ENCODE measurements at places on chromosomes 6 and 20.

GRCh38 chr6:125066964-125067363 is 86.6 kb upstream of the TPD52L1 start:
- no peak for DNase-seq

GRCh38 chr6:138914701-138915100 is 73.4 kb downstream of the REPS1 start:
- DNase-seq = no peak

- DNase-seq = no peak
Observed at GRCh38 chr6:12295558-12296254, 5.5 kb downstream of the EDN1 start.

GRCh38 chr6:43127180-43127579 is 43.9 kb upstream of the SRF start:
- no peak for DNase-seq

DNA sequence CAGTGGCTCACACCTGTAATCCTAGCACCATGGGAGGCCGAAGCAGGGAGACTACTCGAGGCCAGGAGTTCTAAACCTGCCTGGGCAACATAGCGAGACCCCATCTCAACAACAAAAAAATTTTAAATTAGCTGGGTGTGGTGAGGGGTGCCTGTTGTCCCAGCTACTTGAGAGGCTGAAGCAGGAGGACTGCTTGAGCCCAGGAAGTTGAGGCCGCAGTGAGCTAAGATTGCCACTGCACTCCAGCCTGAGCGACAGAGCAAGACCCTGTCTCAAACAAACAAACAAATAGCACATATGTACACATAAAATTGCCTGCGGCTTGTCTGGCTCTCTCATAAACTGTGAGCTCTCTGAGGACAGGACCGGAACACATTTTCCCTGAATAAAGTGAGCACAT is 106.3 kb downstream of the BANF2 start:
- no peak for DNase-seq

GRCh38 chr6:111222341-111222740 is 135.0 kb downstream of the SLC16A10 start:
- DNase-seq = no peak

DNA sequence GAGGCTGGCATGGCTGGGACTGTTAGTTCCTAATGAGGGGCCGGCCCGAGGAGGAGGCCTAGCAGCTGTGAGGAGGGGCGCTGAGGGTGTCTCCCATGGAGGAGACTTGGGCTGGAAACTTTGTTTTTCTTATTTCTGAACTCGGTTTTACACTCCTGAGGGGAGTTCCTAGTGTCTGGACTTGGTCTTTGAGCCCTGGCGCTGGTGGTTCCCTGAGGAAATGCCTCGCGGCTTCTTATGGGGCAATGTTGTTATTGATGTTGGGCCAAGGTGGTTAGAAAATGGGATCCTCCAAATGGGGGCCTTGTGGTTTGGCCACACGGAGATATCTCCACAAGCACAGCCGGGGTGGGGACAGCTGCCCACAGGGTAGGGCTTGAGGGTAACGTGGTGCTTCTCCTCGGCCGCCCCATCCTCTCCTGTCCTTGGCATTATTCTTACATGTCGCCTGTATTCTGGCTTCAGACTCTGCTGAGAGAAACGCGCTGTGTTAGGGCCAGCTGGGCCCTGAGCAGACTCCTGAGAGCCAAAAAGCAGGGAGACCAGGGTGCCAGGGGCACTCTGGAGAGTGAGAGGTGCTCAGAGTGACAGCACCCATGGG is 136.9 kb downstream of the FOXO3 start:
- no peak for DNase-seq

DNA sequence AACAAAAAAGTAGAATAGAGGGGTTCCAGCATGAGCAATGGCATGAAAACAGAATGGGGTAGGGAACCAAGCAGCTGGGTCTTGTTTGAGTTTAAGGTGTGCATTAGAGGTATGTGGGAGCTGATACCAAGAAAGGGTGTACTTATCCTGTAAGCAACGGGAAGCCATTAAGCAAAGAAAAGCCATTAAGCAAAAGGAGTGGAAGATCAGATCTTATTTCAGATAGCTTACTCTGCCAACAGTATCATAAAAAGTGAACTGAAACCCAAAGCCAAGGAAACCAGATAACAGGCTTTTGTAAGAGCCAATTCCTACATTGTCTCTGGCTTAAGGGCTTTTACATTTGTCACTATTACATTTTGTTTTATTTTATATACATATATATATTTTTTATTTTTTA is 21.3 kb upstream of the BEND6 start:
- DNase-seq = no peak

- no peak for DNase-seq
Observed at GRCh38 chr6:51093871-51094270, 275.2 kb downstream of the TFAP2B start.

DNA sequence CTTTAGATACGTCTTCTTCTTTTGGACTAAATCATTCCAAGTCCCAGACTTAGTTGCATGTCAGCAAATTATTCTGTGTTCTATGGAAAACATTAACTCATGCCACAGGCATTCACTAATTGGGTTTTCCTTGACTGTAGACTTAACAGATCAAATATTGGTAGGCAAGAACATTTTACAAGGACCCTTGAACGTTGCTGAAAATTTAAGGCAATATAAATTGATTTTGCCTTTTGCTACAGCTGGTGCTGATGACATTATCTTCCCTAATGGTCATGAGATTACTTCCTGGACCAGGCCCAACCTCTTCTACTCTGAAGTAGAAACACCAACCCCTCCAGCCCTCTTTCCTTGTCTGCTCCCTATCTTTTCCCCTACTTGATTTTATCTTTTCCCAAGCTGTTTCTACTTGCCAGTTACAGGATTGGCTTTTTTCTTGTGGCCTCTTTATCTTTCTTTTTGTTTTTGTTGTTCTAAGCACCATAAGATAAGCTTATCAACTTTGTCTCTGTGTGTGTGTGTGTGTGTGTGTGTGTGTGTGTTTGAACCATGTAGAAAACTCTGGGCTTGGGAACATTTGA is 514.0 kb upstream of the SOX4 start:
- no peak for DNase-seq

GRCh38 chr6:117265410-117266256 is at the start of gene VGLL2:
Gene VGLL2, plus strand, starts transcription at chr6:117265558. Its CDS starts 206 bp downstream, at chr6:117265764.
- no peak for DNase-seq

GRCh38 chr20:56760610-56761009 is 131.5 kb downstream of the TFAP2C start:
- no peak for DNase-seq

DNA sequence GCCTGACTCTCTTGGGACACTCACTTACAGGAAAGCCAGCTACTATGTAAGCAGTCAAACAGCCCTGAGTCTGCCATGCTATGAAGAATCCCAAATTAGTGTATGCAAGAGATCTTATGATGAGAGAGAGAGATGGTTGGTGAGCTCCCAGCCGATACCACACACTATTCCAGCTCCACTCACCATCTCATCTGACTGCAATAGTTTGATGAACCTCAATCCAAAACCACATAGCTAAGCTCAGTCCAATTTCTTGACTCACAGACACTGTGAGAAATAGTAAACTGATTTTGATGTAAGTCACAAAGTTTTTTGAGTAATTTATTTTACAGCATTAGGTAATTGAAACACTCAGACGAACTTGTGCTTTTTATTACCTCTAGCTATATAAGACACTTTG is 441.4 kb downstream of the COL12A1 start:
- DNase-seq = no peak

DNA sequence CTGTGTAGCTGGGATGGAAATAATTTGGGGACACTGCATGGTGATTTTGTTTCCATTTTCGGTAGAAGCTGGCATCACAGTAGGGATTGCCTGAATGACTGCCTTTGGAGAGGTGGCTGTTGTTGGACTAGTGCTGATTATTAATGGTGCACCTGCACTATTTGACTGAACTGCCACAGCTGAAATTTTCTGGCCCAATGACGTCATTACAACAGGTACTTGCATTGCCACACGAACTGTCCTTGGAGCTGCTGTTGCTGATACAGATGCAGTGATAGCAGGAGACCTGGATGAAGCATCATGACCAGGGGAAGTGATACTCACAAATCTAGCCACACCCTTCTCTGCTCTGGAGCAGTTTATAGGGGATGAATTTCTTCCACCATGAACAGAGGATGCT is 95.6 kb upstream of the FOXC1 start:
- no peak for DNase-seq

- DNase-seq = no peak
Observed at GRCh38 chr20:8842525-8842924, 226.4 kb upstream of the PLCB4 start.

DNA sequence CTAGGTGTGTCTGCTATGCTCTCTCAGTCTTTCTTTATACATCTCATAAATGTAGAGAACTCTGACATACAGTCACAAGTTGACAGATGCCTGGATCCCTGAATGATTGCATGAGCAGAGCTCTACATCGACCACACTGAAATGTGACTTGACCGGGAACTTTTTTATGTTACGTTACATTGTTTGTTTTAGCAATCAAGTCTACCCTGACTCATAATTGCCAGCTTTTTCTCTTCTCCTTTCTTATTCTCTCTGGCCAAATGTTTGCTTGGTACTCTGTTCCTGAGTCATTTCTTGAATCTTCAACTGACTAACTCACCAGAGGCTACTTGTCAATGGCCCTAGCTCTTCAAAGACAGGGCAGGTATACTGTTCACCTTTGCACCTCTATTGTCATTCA is 213.6 kb upstream of the DTNBP1 start:
- DNase-seq = no peak

- no peak for DNase-seq
Observed at GRCh38 chr20:19110881-19111460, 101.5 kb upstream of the SLC24A3 start.

- no peak for DNase-seq
Observed at GRCh38 chr6:36677059-36677749, 1.3 kb upstream of the CDKN1A start.

- no peak for DNase-seq
Observed at GRCh38 chr20:55143601-55144000, 668.2 kb downstream of the DOK5 start.

DNA sequence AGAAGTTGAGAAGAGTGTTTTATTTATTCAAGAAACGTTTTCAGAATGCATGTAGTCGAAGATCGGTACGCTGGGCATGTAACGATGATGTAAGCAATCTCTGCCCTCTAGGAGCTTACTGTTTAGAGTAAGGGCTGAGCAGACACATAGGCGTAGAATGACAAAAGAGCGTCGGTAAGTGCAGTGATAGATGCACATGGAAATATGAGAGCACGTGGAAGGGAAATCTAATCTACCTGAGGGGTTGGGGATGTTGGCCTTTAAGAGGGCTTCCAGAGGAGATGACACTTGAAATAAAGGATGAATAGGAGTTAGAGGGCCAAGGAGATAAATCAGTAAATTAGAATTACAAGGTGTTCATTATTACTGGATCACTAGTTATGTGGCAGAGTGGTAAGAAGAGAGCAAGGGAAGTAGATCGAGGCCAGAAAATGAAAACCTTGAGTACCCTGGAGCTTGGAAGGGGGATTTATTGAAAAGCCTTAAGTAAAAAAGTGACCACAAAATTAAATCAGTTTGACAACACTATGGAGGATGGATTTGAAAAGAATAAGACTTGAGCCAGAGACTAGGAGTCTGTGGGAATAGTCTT is 782 bp downstream of the TRMT11 start:
- no peak for DNase-seq

DNA sequence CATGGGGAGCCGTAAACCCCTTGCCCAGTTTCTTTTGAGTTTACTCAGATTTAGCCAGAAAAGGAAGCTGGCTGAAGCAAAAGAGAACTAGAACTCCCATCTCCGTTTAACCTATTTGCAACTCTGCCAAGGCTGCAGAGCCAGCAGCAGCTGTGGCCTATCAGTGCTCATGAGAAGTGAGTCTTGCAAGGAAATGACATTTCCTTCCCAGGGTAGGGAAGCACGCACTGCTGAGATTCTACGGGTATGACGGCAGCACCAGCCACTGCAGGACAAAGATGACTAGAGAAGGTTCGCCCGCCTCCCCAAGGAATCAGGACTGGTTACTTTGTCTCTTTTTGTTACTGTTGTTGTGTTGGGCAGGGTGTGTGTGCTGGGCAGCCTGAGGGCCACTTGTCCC is 47.6 kb downstream of the PPP1R3G start:
- peak; percentile 15 for DNase-seq

GRCh38 chr20:40681684-40682083 is 7.4 kb downstream of the MAFB start:
- DNase-seq = no peak

DNA sequence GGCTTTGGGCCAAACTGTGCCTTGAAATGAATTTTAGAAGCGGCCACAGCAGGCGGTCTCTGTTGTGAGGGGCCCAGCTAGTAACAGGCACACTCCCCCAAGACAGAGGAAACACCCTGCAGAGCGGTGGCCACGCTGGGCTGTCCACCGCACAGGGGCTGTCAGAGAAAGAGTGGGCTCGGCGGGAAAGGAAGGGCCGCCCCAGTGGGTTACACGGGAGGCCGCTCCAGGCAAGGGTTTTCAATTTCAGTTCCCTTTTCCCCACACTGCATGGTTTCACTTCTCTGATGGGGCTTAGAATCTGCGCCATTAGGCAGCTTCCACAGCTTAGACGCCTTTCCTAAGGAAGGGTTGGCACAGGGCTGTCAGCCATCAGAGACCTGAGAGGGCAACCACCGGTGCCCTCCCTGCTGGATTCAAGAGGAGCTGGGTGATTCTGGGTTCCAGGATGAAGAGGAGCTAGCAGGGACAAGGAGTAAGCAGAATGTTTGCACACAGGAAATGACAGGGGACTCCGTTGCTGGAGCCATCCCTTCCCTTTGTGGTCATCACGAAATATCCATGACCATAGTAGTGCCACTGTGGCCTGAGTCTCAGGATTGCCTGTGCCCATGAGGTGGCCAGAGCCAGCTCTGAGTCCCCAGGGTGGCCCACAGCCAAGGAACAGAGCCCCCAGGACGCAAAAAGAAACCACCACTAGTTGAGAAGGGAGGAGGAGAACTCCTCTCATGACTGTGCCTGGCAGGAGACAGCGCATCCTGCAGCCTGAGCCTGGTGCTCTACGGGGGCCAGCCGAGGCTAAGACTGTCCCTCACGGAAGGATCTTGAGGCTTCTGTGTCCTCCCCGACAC is 282.7 kb downstream of the NRN1 start:
- peak; percentile 12 for DNase-seq

- no peak for DNase-seq
Observed at GRCh38 chr6:132362442-132363185, 38.7 kb downstream of the MOXD1 start.

- DNase-seq = no peak
Observed at GRCh38 chr6:167538746-167539145, 213.9 kb downstream of the TTLL2 start.

DNA sequence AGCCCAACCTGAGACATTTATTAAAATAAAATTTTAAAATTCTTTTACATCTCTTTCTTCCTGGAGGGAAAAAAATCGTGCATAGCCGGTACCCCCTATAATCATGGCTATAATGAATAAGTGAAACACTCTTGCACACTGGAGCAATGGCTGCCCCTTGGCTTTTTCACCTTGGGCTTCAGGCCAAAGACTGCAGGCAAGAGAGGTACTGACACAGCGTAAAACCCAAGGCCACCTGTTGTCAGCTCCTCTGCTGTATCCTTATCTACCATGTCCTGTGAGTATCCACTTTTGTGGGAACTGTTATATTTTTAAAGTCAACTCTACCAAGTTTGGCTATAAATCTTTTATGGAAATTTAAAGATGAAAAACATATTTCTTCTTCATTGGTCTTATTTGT is 23.0 kb upstream of the LY86 start:
- DNase-seq = no peak

- DNase-seq = no peak
Observed at GRCh38 chr6:34177181-34177591, 31.3 kb upstream of the GRM4 start.
